ENCODE measurements at places on chromosomes 2 and 18.
A peak's percentile ranks its signal among the peaks of the same experiment; 100 is the strongest.

DNA sequence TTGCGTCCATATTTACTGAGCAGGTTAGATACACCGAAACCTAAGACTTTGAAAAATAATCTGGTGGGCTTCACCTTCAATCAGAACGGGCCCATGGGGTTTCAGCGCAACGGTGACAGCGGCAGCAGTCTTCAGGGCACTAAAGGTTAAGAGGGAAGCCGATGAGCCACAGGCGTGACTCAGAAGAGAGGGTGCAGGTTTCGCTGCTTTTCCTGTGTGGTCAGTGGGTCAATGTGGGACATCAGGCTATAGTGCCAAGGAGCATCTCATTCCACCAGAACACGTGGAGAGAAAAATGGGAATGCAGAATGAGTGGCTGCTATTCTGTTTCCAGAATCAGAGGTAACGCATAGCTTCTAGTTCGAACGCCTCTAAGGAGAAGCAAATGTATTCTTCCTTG is 8.9 kb downstream of the PTGR3 start:
- no peak for DNase-seq

GRCh38 chr2:147846412-147847081 is 1.7 kb downstream of the ACVR2A start:
- DNase-seq, result no peak

GRCh38 chr2:45904946-45905631 is 253.6 kb downstream of the PRKCE start:
- no peak for DNase-seq

DNA sequence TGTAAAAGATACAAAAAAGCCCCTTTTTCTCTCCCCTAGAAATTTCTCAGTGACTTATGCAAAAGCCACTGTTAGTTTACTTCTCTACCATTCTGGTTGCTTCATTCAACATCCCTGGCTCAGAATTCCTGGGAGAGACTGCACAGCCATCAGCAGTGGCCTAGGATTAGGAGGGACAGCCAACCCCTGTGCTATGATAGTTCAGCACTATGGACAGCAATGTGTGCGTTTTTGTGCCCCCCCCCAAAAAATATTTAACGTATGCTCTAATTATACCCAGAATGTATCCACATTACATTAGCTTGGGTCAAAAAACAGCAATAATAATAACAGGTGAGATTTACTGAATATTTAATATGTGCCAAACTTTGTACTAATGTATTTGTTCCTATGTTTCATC is 29.0 kb downstream of the OSR1 start:
- DNase-seq, result no peak

DNA sequence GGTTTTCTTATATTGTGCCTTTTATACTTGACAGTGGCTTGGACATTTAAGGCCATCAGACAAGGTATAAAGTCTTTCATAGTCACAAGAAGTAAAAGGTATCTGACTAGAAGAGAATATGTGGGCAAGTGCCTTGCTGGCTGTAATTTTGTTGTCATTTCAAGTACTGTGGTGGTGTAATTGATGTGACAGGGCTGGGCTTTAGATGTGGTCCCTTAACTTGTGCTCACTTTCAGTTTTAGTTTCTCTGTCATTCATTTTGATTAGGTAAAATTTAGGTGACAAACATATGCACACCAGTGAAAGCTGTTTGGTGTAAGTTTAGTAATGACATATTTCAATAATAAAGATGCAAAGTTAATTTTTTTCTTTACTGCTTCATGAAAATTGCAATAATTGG is 31.2 kb upstream of the TBR1 start:
- DNase-seq, result peak; percentile 8

DNA sequence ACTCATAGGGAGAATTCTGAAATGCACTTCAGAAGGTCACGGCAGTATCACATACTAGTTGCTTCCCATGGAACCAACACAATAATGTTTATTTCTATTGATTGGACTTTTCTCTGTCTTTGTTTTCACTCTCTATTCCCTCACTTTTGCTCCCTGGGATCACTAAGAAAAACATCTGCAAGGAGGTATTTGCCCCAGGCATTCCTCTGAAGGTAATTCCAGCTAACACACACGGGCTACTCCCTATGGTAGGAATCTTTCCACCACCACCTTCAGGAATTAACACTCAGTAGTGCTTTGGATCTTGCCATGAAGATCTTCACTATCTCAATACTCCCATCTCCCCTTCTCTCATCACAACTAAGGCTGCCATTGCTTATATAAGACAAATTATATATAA is 353.3 kb downstream of the DSC3 start:
- DNase-seq, result no peak

GRCh38 chr2:127664065-127664894 is 11.1 kb downstream of the LIMS2 start:
- no peak for DNase-seq

- DNase-seq, result peak; percentile 55
These were observed 6.5 kb upstream of the MLPH start for GRCh38 chr2:237480556-237480955.

- peak; percentile 16 for DNase-seq
These were observed 273.6 kb downstream of the PAX3 start for GRCh38 chr2:222024932-222025880.

- no peak for DNase-seq
These were observed 57.2 kb downstream of the CYBRD1 start for GRCh38 chr2:171579481-171579880.

All from inflammatory macrophage treated with lipopolysaccharide for 4 hours (primary cell).